ENCODE measurements at places on chromosomes 11 and 22.

GRCh38 chr11:36077886-36078685 is 134.2 kb downstream of the LDLRAD3 start:
- DNase-seq: no peak

DNA sequence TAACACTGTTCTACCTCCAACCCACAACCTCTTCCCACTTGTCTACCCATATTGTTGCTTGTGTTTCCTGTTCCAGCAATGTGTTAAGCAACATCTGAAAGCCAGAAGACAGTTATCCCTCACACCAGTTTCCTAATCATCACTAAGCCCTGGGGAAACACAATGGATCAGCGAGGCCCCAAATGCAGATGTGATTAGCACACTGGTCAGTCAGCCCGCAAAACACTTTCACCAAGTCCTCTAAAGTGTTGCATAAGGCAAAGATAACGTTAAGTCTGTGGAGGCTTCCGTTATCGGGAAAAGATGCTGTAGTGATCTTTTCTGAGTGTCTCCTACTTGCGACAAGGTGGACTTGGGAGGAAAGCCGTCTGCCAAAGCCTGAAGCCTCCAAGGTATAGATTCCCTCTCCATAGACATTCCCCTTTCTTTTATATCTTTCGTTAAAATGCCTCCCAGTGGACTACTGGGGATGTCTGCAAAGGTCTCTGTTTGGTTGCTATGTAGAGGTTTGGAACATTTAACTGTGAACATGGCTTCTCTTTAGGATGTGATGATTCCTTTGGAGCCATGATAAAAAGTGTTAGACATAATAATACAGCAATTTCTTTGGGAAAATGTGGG is at the start of gene MS4A3:
TSS of gene MS4A3 (plus strand) at position 317 of the 621 bp plus-strand sequence. CDS start 4,496 bp downstream, outside the sequence.
- no peak for DNase-seq

- DNase-seq: no peak
These were observed 7.8 kb downstream of the CD3D start for GRCh38 chr11:118334745-118335144.

DNA sequence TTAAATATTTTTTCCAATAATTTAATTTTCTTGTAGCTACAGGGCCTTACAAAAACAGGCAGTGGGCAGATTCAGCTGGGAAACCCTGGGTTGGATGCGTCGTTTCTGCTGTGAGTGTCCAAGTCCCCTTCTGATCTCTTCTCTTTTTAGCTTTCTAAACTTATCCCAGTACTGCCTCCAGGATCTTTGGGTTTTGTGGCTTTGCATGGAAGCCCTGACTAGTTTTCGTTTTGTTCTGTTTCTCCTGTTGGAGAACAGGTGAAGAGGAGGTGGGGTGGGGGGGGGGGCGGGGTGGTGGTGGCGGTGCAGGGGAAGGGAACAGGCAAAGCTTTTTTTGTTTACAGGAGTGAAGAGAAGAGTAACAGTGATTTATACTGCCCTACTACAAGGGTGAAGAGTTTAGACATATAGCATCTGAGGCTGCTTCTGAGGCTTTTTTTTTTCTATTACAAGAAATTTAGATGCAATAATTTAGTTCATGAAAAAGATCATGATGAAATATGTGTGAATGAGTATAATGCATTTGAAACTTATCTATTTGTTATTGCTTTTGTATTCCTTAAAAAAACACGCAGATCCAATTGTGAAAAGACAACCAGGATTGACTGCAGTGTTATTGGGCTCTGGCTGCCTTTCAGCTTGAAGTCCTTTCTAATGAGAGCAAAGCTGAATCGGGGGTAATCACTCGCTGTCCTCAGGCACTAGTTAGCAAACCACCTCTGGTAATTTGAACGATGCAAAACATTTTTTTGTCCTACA is 142.9 kb downstream of the NCAM1 start:
- DNase-seq: no peak

Data from CD4-positive, alpha-beta T cell treated with Interleukin-15 for 1 hour (primary cell).